ENCODE measurements at places on chromosomes 4 and X.
A peak's percentile ranks its signal among the peaks of the same experiment; 100 is the strongest.

GRCh38 chrX:7925867-7926472, 1.2 kb downstream of the PNPLA4 start:
- peak; percentile 78 for DNase-seq

DNA sequence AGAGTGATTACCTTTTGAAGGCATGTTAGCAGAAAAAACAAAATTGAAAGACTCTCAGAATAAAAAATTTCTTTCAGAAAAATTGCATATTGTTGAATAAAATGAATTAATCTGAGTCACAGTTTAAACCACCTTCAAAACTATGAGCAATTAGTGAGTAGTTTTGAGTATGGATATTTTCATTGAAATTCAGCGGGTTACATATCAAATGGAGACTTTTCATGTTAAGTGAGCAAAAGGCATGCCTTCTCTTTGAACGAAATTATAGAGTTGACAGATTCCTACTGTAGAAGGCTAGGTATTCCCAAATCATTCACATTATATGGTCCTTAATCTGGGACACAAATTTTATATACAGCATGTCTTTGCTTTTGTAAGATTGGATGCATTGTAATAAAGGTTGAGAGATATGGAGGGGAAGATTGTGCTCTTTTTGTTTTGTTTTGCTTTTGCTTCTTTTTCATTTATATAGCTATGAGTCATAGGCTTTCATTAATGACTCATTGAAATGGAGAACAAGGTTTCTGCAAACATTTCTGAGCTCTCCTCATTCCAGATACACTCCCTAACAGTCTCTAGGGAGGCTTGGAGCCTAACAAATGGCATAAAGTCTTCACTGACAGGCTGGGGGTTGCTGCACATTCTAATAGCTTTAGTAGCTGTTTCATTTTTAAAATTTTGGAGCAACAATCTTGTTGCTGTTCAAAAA, 21.6 kb downstream of the PCDH18 start:
- DNase-seq, result no peak

DNA sequence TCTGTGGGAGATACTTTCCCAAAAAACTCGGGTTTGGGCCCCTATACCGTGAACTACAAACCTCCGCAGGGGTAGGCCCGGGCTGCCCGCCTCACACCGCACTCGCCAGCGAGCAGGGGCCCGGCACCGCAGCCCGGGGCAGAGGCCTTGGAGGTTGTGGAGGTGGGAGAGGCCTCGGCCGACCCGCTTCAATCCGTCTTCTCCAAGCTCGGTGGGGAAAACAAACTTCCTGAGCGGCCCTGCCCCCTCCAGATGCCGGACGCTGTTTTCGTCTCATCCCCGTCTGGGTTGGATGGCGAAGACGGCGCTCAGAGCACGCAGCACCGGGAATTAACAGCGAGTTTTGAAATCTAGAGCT, 442 bp upstream of the MCUB start:
- no peak for DNase-seq

DNA sequence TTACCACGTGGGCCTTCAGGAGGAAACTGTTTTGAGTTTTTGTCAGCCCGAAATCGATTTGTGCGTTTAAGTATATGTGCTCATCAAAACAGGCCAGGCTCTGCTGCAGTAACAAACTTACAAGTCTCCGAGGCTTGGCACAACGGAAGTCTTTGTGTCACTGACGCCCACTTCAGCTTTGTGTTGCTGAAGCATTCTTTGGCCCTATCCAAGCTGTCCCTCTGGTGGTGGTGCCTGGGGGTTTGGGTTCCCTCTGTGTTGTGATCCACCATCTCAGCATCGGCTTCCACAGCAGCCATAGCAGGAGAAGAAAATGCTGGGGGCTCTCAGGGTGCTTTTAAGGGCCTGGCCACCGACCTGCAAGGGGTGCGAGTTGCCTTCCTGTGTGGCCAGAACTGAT, 176.4 kb downstream of the PTTG2 start:
- no peak for DNase-seq

- DNase-seq, result no peak
Observed at GRCh38 chrX:49858341-49858740, 20.9 kb upstream of the USP27X start.

GRCh38 chr4:55795341-55795740, 24.2 kb upstream of the EXOC1L start:
- no peak for DNase-seq

- DNase-seq, result peak; percentile 64
Observed at GRCh38 chrX:48945517-48946348, 11.7 kb downstream of the OTUD5 start.

GRCh38 chrX:2425286-2426071, 75.3 kb downstream of the DHRSX start:
- DNase-seq, result no peak

GRCh38 chr4:38782452-38783108, at the start of gene TLR10:
Gene TLR10, minus strand, starts transcription at chr4:38782990. Its CDS starts 7,400 bp downstream, at chr4:38775590.
- DNase-seq, result peak; percentile 95

DNA sequence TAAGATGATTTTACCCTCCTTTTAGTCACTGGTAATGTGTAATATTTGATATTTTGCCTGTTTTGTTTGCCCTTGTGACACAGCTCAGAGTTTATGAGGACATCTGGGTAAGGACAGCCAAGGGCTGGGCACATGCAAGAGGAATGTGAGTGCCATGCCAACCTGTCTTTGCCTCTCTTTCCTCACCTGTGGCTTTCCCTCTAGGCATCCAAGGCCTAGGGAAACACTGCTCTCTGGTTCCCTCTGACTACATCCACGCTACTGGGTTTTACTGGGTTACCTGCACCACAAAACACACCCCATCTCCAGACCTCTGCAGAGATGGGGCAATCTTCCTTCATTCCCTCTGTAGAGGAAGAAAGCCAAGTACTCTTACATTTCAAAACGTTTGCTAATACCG, 7.7 kb downstream of the HPGDS start:
- DNase-seq, result no peak

GRCh38 chr4:176271749-176272148, 2.7 kb upstream of the ASB5 start:
- no peak for DNase-seq

DNA sequence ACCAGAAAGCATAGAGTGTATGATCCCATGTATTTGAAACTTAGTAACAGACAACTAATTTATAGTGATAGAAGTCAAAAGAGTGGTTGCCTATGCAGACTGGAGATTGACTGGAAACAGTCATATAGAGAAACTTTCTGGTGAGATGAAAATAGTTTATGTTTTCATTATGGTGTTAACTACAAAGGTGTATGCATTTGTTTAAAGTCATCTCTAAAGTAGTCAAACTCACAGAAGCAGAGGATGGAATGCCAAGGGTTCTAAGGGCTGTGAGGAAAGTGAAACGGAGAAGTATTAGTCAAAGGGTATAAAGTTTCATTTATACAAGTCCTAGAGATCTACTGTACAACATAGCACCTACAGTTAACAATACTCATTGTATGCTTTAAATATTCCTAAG, 45.8 kb downstream of the ENOX2 start:
- peak; percentile 55 for DNase-seq

DNA sequence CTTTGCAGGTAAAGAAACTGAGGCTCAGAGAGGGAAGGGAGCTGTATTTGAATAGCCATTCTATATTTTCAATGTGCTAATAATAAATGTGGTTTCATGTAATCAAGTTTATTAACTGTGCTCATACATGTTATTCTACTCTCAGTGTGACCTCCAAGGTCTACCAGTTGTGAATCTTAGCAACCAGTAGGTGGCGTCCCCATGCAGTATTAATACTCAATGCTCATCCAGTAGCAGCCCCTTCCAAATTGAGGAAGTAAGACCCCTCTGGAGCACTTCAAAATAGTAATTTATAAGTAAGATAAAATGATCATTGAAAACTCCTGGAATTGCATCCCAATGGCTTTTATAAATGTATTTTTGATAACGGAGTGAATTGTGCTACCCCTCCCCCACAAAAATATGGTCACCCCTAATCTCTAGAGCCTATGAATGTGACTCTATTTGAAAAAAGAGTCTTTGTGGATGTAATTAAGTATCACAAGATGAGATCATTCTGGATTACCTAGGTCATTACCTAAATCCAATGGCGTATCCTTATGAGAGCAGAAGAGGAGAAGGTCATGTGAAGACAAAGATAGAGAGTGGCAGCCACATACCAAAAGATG, 20.4 kb upstream of the SEPSECS start:
- peak; percentile 75 for DNase-seq

DNA sequence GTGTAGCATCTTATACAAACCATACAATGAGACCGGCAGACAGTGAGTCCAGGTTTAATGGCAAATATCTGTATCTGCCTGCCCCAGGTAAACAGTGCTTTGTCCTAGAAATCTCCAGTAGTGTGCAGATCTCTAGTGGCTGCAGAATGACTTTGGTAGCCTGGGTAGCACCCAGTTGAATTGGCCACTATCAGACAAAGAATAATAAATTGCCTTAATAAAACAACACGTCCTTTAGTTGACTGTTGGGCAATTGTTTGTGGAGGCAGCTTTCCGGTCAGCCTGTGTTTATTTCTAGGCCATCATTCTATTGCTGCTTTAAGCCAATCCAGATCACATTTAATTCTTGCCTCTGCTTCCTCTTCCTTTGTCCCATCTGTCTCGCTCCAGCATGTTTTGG, 52.5 kb downstream of the SNX25 start:
- no peak for DNase-seq

- no peak for DNase-seq
Observed at GRCh38 chr4:120771907-120772306, 150.6 kb downstream of the PRDM5 start.

- DNase-seq, result no peak
Observed at GRCh38 chr4:123198706-123199105, 197.9 kb upstream of the SPRY1 start.

- no peak for DNase-seq
Observed at GRCh38 chr4:138055890-138056289, 186.3 kb downstream of the SLC7A11 start.

DNA sequence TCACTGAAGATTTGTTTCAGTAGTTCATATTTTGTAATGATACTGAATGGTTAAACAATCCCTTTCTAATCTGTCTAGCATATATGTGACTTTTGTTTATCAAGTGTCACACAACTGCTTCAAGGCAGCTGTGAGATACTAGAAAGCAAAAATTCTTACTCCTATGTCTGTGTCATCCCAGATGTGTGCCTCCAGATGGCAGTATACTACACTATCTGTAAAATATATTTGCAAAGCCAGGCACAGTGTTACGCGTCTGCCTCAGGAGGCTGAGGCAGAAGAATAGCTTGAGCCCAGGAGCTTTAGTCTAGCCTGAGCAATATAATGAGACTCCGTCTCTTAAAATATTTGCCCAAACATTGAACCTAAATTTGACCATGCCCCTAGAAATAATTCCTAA, 4.0 kb downstream of the NUDT10 start:
- peak; percentile 18 for DNase-seq

DNA sequence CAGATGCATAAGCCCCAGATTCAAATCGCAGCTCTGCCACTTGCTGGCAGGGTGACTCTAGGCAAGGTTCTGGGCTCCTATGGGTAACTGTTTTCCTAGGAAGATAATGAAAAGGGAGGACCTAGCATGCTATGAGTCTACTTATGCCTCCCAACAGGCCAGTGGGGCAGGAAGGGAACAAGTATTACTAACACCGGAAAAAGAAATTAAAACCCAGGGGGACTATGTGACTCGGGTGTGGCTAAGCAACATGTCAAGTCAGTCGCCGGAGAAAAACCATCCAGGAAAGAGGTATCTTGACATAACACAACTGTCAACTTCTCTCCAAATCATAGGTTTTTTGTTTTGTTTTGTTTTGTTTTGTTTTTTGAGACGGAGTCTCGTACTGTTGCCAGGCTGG, 45.5 kb upstream of the RBPJ start:
- DNase-seq, result no peak

DNA sequence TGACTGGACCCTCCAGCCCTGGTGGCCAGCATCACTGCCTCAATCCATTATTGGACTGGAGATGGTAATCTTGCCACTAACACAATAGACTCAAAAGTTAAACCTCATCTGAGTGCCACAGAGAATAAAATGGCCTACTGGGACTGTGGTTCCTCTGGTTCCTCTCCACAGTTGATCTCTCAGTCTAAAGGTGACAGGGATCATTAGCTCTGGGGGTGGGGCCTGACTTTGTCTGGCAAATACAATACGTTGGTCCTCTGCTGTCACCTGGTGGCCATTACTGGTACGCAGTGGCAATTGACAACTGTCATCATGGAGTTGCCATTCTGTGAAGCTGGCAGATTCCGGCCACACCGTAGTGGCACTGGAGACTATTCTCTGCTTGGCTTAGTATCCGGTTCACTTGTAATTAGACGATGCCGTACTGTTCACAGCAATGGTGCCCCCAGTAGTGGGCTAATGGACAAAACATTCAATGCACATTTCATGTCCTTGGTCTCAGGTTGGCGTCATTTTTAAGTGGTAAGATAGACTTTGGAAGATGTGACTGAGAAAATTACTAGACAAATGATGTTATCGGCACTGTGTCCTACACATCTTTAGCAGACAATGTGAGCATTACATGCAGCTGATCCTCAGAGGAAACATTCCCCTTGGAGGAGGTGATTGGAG, 6.7 kb downstream of the FGFBP2 start:
- DNase-seq, result peak; percentile 84

- no peak for DNase-seq
Observed at GRCh38 chr4:3413217-3413671, 28.5 kb upstream of the HGFAC start.

GRCh38 chr4:37455301-37456131, 211.0 kb downstream of the NWD2 start:
- DNase-seq, result no peak

DNA sequence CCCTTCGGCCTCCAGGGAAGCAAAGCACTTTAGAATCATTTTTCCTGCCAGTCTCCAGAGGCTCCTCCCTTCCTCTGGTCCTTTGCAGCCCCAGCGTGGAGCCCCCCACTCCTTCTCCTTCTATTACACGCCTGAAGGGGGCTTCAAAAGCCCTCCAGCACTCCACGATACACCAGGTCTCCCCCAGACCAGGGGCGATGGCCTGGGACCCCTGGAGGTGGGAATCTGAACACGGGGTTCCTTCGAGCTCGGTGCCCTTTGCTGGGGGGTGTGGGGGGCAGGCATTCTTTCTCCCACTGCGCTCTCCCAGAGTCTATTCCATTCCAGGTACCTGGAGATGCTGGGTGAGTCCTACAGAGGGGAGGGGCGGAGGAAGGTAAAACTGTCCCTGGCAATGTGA, 97.6 kb downstream of the HMX1 start:
- no peak for DNase-seq

DNA sequence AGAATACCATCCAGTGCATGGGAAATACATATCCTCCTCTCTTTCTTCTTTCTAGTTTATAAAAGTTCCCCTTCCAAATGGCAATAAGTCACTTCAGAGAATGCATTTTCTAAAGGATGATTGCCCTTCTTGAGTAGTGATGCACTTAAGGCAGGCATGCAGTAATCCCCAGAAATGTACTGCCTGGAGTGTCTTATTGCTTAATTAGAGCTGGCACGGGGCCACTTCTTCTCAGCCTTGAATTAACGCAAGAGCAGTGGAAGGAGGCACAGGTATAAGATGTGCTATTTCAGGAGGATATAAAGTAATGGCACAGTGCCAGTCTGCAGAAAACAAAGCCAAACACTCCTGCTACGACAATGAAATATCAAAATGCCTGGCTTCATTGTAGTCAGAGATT, 371.4 kb upstream of the FAM241A start:
- no peak for DNase-seq

DNA sequence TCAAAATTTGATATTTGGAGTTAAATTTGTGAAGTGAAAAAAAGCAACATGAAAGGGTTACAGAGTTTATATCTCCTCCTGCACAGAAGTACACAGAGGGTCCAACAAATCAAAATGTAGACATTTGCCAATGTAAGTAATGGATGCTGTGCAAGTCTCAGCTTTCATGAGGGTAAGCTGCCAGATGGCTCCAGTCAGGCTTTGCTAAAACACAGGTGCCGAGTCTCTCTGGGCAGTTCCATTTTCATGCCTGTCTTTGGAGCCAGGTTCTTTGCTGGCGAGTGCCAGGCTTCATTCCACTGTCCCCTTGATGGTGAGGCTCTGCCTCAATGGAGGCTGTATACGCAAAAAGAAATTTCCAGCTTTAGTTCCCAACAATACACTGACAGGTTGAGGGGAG, 27.9 kb downstream of the SLC4A4 start:
- no peak for DNase-seq

Measured in GM12865 (cell line).